ENCODE measurements at places on chromosomes 3 and 15.

DNA sequence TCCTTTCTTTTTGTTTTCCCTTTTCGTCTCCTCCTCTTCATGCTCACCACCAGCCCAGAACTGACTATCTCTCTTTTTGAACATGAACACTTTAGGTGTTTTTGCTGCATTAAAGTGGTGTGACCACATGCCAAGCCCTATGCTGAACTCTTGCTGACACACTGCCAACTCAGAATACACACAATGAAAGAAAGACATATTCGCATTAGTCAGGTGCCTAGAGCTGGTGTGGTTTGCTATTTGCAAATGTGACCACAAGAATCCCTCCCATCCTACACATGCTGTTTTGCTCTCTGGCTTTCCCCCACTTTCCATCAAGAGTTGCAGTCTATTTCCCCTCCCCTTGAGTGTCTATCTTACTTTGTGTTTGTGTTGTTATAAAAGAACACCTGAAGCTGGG, 967.8 kb upstream of the CFAP20DC start:
- DNase-seq: no peak

- DNase-seq: no peak
These were observed 89.1 kb downstream of the NEO1 start for GRCh38 chr15:73141216-73141900.

GRCh38 chr15:80643431-80643951, 51.6 kb upstream of the ABHD17C start:
- no peak for DNase-seq

- DNase-seq: no peak
These were observed 21.3 kb upstream of the DGKG start for GRCh38 chr3:186383026-186383993.

GRCh38 chr3:175558261-175558660, 699.1 kb downstream of the NAALADL2 start:
- no peak for DNase-seq

- DNase-seq: no peak
These were observed 87.4 kb downstream of the NFKBIZ start for GRCh38 chr3:101936419-101937356.

DNA sequence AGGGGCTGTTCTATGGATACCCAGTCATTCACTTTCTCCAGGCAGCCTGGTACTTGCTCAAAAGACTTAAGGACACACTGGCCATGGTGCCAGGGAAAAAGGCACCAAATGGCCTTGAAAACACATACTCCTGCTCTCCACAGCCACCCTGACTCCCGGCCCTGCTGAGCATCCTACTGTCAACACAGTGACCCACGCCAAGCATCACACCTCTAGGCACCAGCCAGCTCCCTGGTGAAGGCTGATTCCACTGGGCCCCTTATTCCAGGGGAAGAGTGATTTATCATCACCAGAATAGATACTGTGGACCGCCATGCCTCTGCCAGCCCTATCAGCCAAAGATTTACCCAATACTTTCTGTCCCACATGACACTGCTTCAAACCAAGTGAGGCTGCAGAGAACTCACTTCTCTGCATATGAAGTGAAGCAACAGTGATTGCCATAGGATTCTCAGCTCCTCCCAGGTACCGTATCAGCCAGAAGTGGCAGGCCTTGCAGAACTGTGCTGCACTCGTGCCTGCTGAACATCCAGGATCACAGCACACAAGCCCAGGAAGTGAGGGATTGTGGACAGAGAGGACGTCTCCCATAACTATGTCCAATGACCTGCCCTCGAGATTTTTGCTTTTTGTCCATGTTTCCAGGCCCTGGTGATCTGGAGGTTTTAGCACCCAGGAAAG, 63.7 kb downstream of the WHAMM start:
- DNase-seq: no peak

DNA sequence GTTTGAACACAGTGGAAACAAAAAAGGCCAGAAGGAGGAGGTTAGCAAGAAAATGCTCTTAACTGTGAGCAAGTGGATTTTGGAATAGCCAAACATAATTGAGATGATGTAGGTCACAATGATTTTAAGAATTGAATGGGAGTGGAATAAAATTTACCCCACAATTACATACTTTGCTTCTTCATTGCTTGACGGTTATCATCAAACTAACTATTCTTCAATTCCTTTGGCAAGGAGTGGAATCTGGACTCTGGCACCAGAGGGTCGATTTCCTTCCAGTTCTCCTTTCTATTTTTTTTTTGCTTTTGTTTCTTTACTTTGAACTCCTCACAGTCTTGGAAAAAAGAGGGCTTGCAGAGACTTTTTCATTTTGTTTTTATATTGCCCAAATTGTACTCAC, 634.5 kb upstream of the TGFBR2 start:
- no peak for DNase-seq

DNA sequence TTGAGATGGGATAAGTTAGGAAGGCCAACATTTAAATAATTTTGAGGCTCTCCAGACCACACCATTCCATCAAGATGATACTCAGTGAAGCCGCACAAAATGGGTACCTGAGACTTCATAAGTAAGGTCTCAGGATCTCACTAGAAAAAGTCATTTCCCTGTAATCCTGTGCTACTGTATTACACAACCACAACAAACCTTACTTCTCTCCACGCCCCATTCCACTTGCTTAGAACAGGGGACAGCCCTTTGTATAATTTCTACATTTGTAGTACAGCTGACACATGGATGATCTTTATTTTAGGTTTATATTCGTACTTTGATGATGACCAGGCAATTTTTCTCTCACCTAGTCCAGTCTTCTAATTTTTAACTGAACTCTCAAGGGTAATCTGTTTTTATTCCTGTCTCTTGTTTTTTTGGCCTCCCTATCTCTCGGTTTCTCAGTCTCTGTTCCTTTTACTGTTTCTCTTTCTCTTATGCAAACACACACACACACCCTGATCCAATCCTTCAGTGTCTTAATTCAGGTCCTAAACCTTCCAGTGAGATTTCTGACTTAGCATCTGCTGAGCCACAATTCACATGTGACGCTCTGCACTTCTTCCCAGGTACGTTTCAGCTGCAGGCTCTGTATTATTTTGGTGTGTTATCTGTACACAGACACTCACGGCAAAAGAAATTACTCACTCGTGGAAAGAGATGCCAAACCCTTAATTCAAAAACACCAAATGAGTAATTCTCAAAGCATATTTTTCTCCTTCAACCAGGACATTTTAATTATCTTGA, 223.2 kb upstream of the THBS1 start:
- no peak for DNase-seq

DNA sequence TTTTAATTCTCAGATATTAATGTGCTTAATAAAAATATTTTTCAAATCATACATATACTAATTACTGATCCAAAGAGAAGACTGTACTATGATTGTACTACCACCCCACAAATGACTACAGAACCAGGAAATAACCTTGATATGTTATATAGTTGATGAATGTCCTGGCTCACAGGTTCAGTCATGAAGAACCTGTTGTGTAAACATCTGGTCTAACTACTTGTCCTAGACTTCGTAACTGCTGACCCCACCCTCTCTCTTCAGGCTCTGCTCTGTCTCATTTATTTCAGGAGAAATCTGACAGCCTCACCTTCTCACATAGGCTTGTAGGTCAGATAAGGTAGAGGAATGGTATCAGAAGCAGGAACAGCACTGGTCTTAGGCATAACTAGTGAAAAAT, 14.7 kb upstream of the CSTA start:
- no peak for DNase-seq

DNA sequence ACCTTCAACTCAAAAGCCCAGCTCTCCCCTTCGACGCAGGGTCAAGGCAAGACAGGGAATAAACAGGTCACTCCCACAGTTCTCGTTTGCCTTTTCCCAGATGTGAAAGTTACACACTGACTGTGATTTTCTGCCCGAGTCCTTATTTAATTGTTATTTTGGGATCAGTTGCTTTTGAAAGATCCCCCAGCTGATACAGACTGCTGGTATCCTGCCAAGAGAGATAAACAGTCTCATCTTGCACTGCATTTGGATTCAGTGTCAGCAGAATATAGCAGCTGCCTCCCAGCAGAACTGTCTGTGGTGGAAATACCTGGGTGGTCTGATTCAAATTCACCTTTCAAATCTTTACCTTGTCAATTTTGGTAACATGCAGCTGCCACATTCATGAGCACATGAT, 56.0 kb upstream of the FAM3D start:
- peak; percentile 46 for DNase-seq

DNA sequence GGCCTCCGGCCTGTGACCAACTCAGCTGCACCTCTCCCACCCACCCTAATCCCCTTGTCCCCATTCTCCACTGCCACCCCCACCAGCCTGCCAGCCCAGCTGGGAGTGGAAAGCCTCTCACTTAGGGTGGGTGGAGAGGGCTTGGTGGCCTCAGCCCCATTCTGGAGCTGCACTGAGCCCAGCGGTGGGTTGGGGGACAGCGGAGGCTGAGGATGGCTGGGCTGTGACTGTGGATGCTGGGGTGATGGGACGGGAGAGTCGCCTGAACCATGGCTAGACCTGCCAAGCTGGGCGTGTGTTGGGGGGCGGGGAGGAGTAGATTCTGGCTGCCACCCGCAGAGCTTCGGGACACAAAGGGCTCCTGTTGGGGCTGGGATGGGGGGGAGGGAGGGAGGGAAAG, 1.8 kb downstream of the CLCN2 start:
- no peak for DNase-seq

GRCh38 chr3:124777762-124778470, 47.7 kb downstream of the UMPS start:
- no peak for DNase-seq

- DNase-seq: no peak
These were observed 1.7 kb downstream of the CNOT10 start for GRCh38 chr3:32686713-32687112.

DNA sequence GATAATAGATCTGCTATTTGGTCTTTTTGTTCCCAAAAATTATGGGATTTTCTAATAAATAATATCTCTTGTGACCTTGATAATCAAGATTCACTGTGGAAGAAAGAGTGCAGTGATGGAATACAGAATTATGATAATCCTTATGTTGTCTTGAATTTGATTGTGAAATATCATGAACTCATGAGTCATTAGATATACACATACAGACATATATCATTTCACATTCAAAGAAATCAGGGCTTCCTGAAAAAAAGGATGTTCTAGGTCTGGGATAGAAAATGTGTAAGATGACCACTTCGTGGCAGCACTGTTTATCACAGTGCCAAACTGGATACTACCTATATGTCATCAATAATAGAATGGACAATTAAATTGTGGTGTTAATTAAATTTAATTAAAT, 97.7 kb downstream of the DPH6 start:
- no peak for DNase-seq

DNA sequence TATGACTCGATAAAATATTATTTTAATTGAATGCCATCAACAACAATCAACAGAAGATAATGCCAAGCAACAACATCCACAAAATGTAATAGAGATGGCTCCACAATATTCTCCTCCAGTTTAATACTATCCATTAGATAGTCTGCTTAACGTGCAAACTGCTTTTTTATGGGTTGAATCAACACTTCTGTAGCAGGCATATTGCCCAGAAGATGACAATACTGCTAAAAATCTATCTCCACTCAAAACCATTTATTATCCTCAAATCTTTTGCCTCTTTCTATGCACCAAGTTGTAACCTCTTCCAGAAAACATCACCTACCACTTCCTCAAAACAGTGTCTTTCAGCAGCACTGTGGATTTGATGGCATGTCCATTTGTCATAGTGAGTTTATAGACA, 295.7 kb upstream of the LMCD1 start:
- no peak for DNase-seq

DNA sequence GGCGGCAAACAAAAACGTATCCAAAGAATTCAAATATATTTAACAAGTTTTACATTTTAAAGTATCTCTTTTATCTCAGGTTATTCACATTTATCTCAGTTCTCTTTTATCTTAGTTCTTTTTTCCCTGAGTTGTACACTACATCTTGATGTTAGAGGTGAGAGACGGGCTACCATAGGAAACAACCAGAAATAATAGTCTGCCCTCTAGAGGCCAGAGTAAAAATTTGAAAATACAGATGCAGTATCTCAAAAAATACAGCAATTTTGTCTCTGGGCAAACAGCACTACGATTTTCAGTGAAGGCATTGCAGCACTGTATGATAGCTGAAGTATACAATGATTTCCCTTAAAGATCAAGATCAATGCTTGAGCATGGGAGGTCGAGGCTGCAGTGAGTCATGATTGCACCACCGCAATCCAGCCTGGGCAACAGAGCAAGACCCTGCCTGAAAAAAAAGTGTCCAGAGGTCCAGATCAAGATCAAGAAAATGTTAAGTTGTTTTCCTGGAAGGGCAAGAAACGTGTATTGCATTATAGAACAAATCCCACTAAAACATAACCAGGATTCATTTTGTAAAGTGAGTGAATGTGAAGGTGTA, 82.6 kb upstream of the ATP11B start:
- DNase-seq: no peak

GRCh38 chr3:12810961-12811360, 14.5 kb downstream of the CAND2 start:
- no peak for DNase-seq

- no peak for DNase-seq
These were observed 83.6 kb upstream of the MBNL1 start for GRCh38 chr3:152184971-152185686.

GRCh38 chr15:68298336-68298735, 20.8 kb downstream of the FEM1B start:
- no peak for DNase-seq

- DNase-seq: no peak
These were observed 149.2 kb upstream of the LINGO1 start for GRCh38 chr15:77781946-77782240.

DNA sequence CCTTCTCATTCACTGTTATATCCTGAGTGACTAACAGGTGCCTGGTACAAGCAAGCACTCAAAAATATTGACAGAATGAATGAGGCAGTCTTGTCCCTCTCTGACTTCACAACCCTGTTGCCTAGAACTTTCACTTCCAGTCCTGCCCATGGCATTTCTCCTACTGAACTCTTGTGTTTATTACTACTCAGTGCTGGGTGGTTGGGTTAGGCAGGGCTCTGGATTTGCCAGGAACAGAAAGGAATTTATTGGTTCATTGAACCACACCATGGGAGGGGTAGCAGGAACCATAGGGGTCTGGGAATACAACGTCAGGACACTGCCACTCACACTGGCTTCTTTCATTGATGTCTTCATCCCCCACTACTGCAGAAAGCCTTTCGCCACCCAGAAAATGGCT, 41.9 kb upstream of the SEMA4B start:
- DNase-seq: no peak

DNA sequence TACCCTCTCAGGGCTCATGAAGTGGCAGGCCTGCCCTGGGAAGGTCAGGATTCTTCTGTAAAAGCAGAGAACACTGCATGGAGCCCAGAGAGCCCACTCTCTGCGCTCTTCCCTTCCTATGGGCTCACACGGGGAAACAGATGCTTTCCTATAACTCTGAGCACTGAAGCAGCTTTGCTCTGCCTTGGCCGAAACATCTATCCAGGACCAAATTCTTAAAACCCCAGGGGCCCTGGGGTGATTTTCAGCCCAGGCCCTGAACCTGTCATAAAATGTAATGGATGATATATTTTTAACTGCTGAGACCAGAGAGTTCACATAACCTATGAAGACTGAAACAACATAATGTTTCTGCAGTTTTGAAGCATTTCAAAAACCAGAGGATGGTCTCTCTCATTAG, 249.9 kb upstream of the CTDSPL start:
- no peak for DNase-seq

Data from NCI-H2171 (cell line).